ENCODE measurements at places on chromosomes 11 and 22.

- no peak for DNase-seq
These were observed 70.1 kb upstream of the PHOX2A start for GRCh38 chr11:72313912-72314598.

GRCh38 chr11:75668451-75669297, at the start of gene MAP6:
MAP6 (minus strand) TSS chr11:75669038; CDS start chr11:75668369, 669 bp downstream.
- DNase-seq = peak; percentile 30

- no peak for DNase-seq
These were observed 166.8 kb downstream of the NTM start for GRCh38 chr11:131537196-131537595.

- DNase-seq = no peak
These were observed 6.9 kb upstream of the COPB1 start for GRCh38 chr11:14506532-14506931.

DNA sequence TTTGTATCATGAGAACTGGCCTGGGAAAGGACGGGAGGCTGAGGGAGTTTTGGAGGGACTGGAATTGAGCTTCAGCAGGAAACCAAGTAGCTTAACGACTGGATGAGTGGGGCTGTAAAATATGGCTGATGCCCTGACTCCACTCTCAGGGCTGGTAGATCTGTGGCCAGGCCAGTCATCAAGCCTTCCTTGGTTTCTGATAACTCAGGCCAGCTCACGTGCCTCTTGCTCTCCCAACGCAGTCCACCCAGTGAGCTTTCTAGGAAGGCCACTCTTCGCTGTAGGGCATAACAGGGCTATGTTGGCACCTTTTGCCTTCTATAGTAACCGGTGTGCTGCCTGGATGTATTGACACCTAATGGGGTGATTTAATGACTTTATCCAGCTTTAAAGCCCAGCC, 5.8 kb upstream of the MADD start:
- no peak for DNase-seq

- DNase-seq = no peak
These were observed 17.5 kb downstream of the UQCR10 start for GRCh38 chr22:29784451-29785361.

DNA sequence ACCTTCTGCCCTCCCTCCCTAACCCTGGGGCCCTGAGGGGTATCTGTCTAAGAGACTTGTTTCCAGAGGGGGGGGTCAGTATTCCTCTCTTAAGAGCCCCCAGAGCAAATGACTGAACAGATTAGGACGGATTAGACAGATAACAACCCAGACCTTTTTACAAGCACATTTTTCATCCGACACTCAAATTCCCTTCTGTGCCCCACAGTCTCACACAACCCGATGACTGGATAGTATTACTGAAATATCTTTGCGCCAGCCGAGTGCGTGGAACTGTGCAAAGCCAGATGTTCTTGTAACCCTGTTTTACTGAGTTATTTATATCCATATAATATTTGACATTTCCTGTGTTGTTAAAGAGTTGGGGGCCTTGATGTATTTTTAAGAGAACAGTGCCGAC, 30.9 kb upstream of the FLI1 start:
- DNase-seq = no peak

DNA sequence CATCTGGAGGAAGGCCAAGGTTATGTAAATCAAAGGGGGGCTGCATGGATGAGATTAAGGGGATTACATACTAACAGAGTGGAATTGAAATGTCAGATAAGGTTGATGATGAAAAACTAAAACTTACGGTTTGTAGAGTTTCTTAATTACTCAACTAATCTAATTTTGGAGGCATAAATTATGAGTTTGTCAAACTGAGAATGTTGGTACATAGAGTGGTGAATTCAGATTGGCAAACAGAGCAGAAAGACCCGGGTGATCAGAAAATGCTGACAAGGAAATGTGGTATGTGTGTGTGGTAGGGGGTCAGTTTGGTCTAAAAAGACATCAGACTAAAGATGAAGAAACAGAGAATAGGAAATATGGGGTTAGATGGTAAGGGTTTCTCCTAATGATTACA, 11.0 kb downstream of the MS4A6E start:
- DNase-seq = no peak

- no peak for DNase-seq
These were observed 137.5 kb downstream of the FAM76B start for GRCh38 chr11:95652002-95652472.

DNA sequence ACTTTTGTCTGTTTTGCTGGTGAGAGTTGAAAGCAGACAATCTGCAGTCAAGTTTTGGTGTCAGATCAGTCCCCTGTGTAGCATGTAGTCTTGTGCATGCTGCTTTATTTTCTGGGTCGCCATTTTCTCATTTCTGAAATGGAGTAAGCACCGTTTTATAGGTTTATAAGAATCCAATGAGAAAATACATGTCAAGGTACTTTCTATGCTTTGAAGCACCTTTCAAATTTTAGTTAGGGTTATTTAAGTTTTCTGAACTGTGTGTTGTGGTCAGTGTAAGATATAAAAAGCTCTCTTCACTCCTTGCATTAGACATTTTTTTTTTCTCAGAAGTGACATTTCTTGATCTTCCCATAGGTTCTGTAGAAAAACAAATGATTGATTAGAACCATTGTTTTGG, 283.2 kb downstream of the ETS1 start:
- no peak for DNase-seq

GRCh38 chr11:63939397-63939891, 642 bp downstream of the NAA40 start:
- no peak for DNase-seq

GRCh38 chr11:76048763-76049162, 157.5 kb downstream of the WNT11 start:
- peak; percentile 7 for DNase-seq
